ENCODE measurements at places on chromosomes 3 and 15.

GRCh38 chr3:72033666-72034428 is 248.9 kb upstream of the PROK2 start:
- DNase-seq = no peak

GRCh38 chr3:180295811-180296210 is 259.1 kb upstream of the PEX5L start:
- no peak for DNase-seq

GRCh38 chr15:100234158-100235029 is 107.4 kb downstream of the ADAMTS17 start:
- peak; percentile 94 for DNase-seq

GRCh38 chr3:144548346-144548745 is 576.7 kb downstream of the DIPK2A start:
- DNase-seq = no peak

DNA sequence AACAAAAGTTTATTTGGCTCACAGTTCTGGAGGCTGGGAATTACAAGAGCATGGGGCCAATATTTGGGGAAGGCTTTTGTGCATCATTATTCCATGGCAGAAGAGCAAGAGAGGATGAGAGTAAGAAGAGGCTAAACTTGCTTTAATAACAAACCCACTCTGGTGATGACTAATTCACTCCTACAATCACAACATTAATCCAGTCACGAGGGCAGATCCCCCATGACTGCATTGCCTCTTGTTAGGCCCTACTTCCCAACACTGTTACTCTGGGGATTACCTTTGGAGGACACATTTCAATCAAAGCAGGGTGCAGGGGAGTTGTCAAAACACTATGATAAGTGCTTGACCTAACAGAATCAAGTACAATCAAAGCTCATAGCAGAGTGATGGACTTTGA is 181.7 kb downstream of the BBX start:
- peak; percentile 6 for DNase-seq

DNA sequence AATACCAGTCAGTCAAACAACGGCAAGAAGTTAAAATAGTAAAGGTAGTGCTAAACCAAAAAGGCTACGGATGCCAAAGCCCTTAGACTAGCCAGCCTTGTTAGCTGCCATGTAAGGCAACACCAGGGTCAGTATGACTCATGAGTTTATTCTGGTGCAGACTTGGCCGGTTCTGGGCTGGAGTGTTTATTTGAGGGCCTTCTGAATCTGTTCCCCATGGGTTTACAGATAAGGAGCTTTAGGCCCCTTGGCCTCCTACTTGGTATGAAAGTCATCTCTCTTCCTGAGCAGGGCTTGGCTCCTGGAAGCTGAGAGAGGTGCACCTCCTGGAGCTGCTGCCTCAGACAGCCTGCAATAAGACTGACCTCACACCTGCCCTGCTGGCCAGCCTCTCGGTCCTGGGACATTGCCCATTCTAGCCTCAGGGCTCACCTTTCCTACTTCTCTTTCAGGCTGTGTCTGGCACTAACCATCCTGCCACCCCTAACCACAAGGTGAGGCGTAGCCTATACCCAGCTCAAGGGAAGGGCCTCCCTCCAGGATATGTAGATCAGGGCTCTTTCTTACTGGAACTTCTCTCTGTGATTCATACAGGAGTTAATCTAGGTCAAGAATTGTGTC is 10.4 kb upstream of the RTP1 start:
- DNase-seq = peak; percentile 62
